ENCODE measurements at places on chromosomes 5 and 9.

DNA sequence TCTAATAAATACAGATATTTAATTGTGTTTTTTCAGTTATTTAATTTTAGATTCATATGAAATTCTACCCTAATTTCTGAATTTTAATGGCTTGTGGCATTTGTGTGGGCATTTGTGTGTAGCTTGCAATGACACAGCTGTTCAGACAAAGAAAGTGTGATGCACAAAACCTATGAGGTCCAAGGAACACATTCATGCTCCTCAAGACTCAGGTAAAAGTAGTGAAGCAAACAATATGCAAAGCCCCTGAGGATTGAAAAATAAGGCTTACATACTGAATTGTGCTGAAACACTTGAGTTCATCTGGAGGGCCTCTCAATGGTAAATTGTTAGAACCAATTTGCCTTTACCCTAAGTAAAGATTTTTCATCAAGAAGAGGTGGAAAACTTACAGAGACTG, 28.1 kb downstream of the IL7R start:
- H3K4me3 ChIP-seq, result no peak overlapping the region
- no peaks in the 10 kb centered on the region for H3K27me3 ChIP-seq
- H3K4me1 ChIP-seq, result peaks cover 48% of the 10 kb centered on the region

DNA sequence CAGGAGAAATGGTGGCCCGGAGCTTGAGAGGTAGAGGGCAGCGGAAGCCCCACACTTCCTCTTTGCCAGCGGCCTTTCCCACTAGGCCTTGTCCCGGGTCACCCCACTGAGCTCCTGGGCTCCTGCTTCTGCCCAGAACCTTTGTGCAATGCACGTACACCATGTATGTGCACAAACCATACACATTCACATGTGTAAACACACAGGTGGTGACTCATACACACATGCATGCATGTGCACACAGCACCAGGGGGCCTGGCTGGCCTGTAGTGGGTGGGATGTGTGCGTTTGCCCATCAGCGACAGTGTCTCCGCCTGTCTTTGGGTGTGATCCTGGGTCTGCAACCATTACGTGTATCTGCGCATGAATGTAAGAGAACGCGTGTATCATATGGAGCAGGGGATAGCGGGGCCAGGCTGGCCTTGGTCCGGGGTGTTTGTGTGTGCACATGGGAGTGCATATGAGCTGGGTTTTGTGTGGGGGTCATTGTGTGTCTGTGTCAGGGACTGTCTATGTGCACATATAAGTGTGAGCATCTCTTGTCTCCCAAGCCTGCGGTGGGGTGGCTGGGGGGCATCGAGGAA, 43.7 kb downstream of the PSD2 start:
- H3K4me1 ChIP-seq, result peaks cover 3% of the 10 kb centered on the region
- no peak overlapping the region for H3K27ac ChIP-seq
- DNase-seq, result no peak
- H3K27me3 ChIP-seq, result peaks cover 28% of the 10 kb centered on the region
- H3K36me3 ChIP-seq, result no peaks in the 10 kb centered on the region

- H3K27me3 ChIP-seq, result no peaks in the 10 kb centered on the region
- peaks cover 8% of the 10 kb centered on the region for H3K4me1 ChIP-seq
- no peak for DNase-seq
- H3K36me3 ChIP-seq, result no peaks in the 10 kb centered on the region
- H3K27ac ChIP-seq, result no peak overlapping the region
Measured at GRCh38 chr9:108836781-108837180, 19.0 kb downstream of the ACTL7B start.

- H3K36me3 ChIP-seq, result peaks cover 5% of the 10 kb centered on the region
- H3K4me1 ChIP-seq, result peaks cover 30% of the 10 kb centered on the region
- H3K4me3 ChIP-seq, result peak overlapping the region; percentile 75
- peak overlapping the region; percentile 89 for H3K27ac ChIP-seq
Measured at GRCh38 chr9:137461663-137462395, 2.7 kb upstream of the NSMF start.

DNA sequence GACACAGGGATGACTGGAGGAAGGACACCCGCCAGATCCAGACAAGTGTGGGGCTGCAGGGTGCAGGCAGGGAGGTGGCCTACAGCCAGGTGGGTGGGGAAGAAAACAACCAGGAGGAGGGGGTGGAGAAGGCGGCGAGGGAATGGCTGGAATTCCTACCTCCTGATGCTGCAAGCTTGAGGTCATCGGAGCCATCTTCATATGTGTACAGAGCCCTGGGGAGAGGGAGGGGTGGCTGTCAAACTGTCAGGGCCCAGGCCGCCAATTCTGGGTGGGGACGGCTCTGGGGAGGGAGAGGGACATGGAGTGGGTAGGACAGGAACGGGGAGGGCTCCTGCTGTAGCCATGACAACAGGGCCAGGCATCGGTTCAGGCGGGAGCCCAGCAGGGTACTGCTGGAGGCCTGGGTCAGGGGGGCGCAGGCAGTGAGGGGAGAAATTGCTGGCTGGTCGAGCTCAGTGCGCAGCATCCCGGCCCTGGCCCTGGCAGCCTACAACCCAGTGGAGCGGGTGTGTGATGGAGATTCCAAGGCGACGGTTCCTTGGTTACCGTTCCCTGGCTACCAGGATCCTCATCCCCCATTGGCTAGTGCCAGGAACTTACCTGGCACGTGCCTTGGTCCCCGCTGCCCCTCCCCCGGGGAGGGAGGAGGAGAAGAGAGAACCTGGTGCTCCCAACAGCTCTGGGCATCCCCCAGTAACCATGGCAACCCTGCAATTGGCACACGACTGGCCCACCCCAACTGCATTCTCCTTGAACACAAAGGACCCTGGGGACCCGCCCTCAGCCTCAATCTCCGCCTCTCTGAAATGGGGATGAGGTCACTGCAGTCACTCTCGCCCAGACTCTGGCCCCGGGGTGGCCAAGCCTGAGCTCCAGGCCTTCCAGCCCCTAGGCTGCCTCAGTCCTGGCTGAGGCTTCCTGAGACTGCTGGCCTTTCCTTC, 4.5 kb downstream of the DBN1 start:
- peaks cover 2% of the 10 kb centered on the region for H3K27me3 ChIP-seq
- peaks cover 19% of the 10 kb centered on the region for H3K4me1 ChIP-seq
- H3K27ac ChIP-seq, result no peak overlapping the region
- H3K4me3 ChIP-seq, result no peak overlapping the region
- H3K36me3 ChIP-seq, result peaks cover 51% of the 10 kb centered on the region
- no peak for DNase-seq

DNA sequence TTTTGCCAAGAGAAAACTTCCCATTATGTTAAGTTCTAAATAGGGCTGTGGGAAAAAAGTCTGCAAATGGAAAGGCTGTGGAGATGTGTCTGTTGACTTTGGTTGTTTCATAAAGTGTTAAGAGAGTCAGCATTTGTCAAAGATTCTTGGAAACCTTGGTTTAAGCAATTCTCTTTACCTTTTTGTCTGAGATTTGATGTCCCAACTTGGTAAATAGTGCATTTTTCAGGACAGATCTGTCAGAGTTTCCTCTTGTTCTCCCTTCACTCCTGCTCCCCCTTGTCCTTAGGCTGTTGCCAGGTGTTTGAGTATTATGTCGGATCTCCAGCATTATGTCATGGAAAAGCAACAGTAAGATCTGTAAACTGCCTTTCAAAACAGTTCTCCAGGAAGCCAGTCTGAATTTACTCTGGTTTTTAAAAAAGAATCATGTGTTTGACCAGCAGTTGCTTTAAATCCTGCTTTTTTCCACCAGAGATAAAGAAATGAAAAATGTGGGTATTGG, 79.1 kb upstream of the ADAMTSL1 start:
- no peaks in the 10 kb centered on the region for H3K4me1 ChIP-seq
- no peak for DNase-seq
- no peaks in the 10 kb centered on the region for H3K36me3 ChIP-seq
- H3K27ac ChIP-seq, result no peak overlapping the region

GRCh38 chr9:106616026-106616425, 246.9 kb upstream of the ZNF462 start:
- no peak for DNase-seq
- H3K36me3 ChIP-seq, result no peaks in the 10 kb centered on the region
- no peaks in the 10 kb centered on the region for H3K4me1 ChIP-seq
- no peaks in the 10 kb centered on the region for H3K27me3 ChIP-seq
- no peak overlapping the region for H3K27ac ChIP-seq
- no peak overlapping the region for H3K4me3 ChIP-seq

DNA sequence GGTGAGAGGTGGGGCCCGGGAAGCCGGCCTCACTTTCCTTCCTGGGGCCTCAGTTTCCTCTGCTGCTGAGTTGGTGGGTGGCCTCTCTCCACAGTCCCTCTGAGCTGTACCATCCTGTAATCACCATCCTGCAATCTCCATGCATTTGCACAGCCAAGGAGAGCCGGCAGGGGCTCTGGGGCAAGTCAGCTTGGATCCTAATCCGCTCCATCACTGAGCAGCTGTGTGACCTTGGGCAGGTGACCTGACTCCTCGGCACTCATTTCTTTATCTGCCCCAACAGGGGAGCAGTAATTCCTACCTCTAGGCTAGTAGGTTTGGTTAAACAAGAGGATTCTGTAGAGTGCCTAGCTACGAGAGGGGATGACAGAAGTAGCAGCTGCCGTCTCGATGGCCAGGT, 88.2 kb upstream of the ZNF618 start:
- H3K36me3 ChIP-seq, result no peaks in the 10 kb centered on the region
- H3K4me3 ChIP-seq, result no peak overlapping the region
- peaks cover 9% of the 10 kb centered on the region for H3K27me3 ChIP-seq
- no peaks in the 10 kb centered on the region for H3K4me1 ChIP-seq
- DNase-seq, result no peak

GRCh38 chr9:99004717-99005460, 61.2 kb downstream of the COL15A1 start:
- H3K36me3 ChIP-seq, result peaks cover 1% of the 10 kb centered on the region
- H3K4me1 ChIP-seq, result peaks cover 15% of the 10 kb centered on the region
- no peaks in the 10 kb centered on the region for H3K27me3 ChIP-seq
- DNase-seq, result no peak

- H3K4me3 ChIP-seq, result no peak overlapping the region
- H3K27me3 ChIP-seq, result peaks cover 52% of the 10 kb centered on the region
- H3K4me1 ChIP-seq, result no peaks in the 10 kb centered on the region
- DNase-seq, result no peak
- H3K27ac ChIP-seq, result no peak overlapping the region
Measured at GRCh38 chr5:58804291-58804690, 221.4 kb downstream of the RAB3C start.

DNA sequence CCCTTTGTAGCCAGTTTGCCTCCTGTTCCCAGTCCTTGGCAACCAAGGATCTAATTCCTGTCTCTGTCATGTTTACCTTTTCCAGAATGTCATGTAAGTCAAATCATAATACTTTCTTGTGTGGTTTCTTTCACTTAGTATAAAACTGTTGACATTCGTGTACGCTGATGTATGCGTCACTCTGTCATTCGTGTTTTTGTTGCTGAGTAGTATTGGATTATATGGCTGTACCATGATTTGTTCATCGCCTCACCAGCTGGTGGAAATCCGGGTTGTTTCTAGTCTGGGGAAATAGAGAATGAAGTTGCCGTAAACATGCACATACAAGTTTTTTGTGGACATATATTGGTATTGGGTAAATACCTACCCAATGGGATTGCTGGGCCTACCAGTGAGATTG, 97.4 kb downstream of the ANGPTL2 start:
- no peaks in the 10 kb centered on the region for H3K36me3 ChIP-seq
- H3K27me3 ChIP-seq, result no peaks in the 10 kb centered on the region
- no peak overlapping the region for H3K27ac ChIP-seq
- H3K4me1 ChIP-seq, result peaks cover 4% of the 10 kb centered on the region
- H3K4me3 ChIP-seq, result no peak overlapping the region

GRCh38 chr5:123428521-123429220, 5.5 kb upstream of the CEP120 start:
- peaks cover 11% of the 10 kb centered on the region for H3K27me3 ChIP-seq
- peaks cover 23% of the 10 kb centered on the region for H3K4me1 ChIP-seq
- DNase-seq, result no peak
- H3K27ac ChIP-seq, result peak overlapping the region; percentile 26
- no peaks in the 10 kb centered on the region for H3K36me3 ChIP-seq
- H3K4me3 ChIP-seq, result no peak overlapping the region

DNA sequence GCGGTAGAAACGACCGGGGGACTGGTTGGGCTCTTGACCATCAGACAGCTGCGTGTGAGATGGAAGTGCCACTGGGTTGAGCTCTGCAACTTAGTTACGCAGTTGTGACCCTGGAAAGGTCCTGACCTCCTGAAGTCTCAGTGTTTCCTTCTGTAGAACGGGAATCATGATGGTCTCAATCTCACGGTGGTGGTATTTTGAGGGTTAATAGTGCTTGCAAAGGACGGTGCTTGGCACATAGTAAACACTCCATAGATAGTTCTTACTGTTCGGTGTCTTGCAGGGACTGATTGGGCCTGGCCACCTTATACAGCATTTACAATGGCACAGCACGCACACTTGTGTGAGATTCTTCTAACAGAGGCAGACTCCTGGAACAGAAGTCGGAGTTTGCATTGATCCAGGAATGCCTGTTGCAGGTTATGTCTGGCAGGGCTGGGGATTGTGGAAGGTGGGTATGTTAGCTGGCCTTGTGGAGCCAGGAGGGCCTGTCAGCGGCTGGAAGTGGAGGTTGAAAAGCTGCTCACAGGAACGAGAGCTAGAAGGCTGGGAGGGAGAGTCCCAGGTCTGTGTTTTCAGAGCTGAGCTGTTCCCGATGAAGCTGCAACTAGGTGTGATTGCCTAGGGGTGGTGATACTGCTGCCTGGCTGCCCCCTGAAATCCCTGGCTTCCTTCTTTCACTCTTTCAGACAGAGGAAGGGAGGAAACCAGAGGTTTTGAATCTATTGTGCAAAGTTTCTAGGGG, 962 bp upstream of the TXN start:
- peak overlapping the region; percentile 99 for H3K27ac ChIP-seq
- H3K4me1 ChIP-seq, result peaks cover 55% of the 10 kb centered on the region
- H3K27me3 ChIP-seq, result no peaks in the 10 kb centered on the region
- peak; percentile 59 for DNase-seq
- peaks cover 41% of the 10 kb centered on the region for H3K36me3 ChIP-seq
- peak overlapping the region; percentile 94 for H3K4me3 ChIP-seq

GRCh38 chr9:3858961-3859360, 333.2 kb upstream of the RFX3 start:
- peaks cover 16% of the 10 kb centered on the region for H3K4me1 ChIP-seq
- no peak overlapping the region for H3K27ac ChIP-seq
- H3K36me3 ChIP-seq, result peaks cover 4% of the 10 kb centered on the region
- no peak for DNase-seq

DNA sequence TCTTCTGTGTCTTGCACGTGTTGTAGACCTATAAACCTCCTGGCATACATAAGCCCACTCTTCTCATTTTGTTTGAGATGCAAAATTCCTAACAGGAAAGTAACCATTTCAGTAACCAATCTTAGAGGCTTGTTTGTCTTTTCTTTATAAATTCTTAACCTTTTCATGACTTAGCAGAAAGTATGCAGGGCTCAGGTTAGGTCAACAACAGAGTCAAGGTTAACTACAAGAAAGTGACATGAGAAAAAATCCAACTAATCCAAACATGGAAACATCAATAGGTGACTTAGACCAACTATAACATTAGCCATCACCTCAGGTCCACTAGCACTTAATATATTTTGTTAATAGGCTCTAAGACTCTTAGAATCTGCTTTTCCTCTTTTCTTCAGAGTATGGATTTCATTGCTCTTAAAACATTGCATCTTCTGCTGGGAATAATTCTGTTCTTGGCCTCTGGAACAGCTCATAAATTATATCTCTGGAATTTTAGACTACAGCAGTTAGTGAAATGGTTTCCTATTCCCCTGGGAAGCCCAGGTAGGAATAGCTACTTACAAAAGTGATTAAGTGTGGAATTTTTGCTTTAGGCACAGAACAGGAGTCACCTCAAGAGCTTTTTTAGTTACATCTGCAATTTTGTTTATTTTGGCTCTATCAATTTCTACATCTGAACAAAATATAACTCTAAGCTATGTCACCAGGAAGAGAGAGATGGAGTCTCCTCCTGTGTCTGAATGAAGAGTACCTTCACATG, 155.3 kb upstream of the ANKRD55 start:
- no peaks in the 10 kb centered on the region for H3K27me3 ChIP-seq
- H3K36me3 ChIP-seq, result no peaks in the 10 kb centered on the region
- no peak for DNase-seq
- H3K27ac ChIP-seq, result no peak overlapping the region
- no peaks in the 10 kb centered on the region for H3K4me1 ChIP-seq
